Tibial nerve (tissue), 4 donors: ENCODE measurements at places on chromosomes 11 and 22. TPM values are rescaled to one million over a fixed set of nuclear protein-coding genes. Genes with fewer than 3 reads are reported as not detected.

Gene FOLR3
- total RNA-seq: not detected

Gene OR51E1
- total RNA-seq: 0.39 TPM

Gene CD248
- 43.3 TPM for total RNA-seq

Gene ANKK1
- 0.30 TPM for total RNA-seq

GRCh38 chr11:109964487-109964886 is 128.7 kb upstream of the ZC3H12C start:
- DNase-seq: no peak
- H3K4me1 ChIP-seq: peaks cover 4% of the 10 kb centered on the region
- no peaks in the 10 kb centered on the region for H3K27me3 ChIP-seq
- H3K27ac ChIP-seq: no peak overlapping the region
- no peak overlapping the region for H3K4me3 ChIP-seq

DNA sequence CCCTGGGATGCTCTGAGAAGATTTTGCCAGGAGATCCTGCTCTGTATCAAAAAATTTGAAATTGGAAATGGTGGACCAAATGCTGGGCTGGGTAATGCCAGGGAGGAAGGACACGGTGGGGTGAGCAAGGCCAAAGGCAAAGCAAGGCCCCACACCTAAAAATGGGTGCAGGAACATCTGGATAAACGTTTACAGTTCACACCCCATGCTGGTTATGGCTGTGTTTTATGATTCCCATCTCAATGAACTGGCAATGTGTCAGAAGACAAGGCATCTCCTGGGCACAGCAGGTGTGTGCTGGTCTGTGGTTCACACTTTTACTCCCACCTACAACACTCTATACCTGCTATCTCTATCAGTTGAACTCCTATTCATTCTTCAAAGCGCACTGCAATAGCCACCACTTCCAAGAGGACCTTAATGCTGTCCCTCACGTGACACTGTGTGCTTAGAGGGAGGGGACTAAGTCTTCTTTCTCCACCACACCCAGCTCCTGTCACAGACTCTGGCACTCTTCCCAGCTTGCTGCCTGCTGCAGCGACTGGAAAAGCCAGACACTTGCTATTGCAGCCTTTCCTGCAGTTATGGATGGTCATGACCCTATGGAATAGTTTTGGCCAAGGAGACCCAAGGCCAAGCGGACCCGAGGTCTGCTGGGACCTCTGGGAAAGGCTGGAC is 277.5 kb downstream of the CTTN start:
- no peak overlapping the region for H3K27ac ChIP-seq
- no peaks in the 10 kb centered on the region for H3K36me3 ChIP-seq
- no peak overlapping the region for H3K4me3 ChIP-seq
- no peak for DNase-seq
- no peaks in the 10 kb centered on the region for H3K27me3 ChIP-seq
- H3K4me1 ChIP-seq: no peaks in the 10 kb centered on the region

GRCh38 chr11:121367001-121367843 is 74.7 kb downstream of the SC5D start:
- H3K27ac ChIP-seq: no peak overlapping the region
- H3K36me3 ChIP-seq: no peaks in the 10 kb centered on the region
- H3K4me1 ChIP-seq: peaks cover 10% of the 10 kb centered on the region

DNA sequence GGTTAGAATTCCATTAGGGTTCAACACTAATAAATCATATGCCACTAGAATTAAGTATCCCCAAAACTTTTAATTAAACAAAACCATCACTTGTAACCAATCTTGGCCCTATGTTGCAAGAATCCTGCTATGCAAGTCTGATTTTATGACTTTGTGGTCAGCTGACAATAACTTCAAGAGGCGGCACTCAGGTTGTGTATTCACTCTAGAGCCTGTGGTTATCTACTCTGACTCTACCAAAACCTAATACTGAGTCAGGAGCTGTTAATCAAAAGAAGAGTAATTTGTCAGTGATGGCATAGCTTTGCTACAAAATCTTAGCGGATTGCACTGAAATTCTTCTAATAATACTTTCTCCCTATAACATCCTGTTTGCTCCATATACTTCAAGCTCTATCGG is 253.7 kb downstream of the AASDHPPT start:
- no peak for DNase-seq
- H3K27ac ChIP-seq: no peak overlapping the region
- H3K36me3 ChIP-seq: no peaks in the 10 kb centered on the region
- no peak overlapping the region for H3K4me3 ChIP-seq
- H3K27me3 ChIP-seq: no peaks in the 10 kb centered on the region
- no peaks in the 10 kb centered on the region for H3K4me1 ChIP-seq

GRCh38 chr11:10405865-10406592 is 49.0 kb upstream of the AMPD3 start:
- no peaks in the 10 kb centered on the region for H3K4me1 ChIP-seq
- no peaks in the 10 kb centered on the region for H3K27me3 ChIP-seq
- no peak overlapping the region for H3K27ac ChIP-seq
- peak; percentile 77 for DNase-seq
- H3K4me3 ChIP-seq: no peak overlapping the region

- no peak for DNase-seq
- H3K27me3 ChIP-seq: no peaks in the 10 kb centered on the region
- H3K4me3 ChIP-seq: no peak overlapping the region
- peaks cover 23% of the 10 kb centered on the region for H3K4me1 ChIP-seq
- no peak overlapping the region for H3K27ac ChIP-seq
Measured at GRCh38 chr11:22194306-22194705, 1.4 kb downstream of the ANO5 start.

- H3K36me3 ChIP-seq: no peaks in the 10 kb centered on the region
- H3K4me1 ChIP-seq: no peaks in the 10 kb centered on the region
- no peak for DNase-seq
- H3K27ac ChIP-seq: no peak overlapping the region
- H3K27me3 ChIP-seq: no peaks in the 10 kb centered on the region
Measured at GRCh38 chr11:134976551-134976950, 564.5 kb upstream of the B3GAT1 start.

DNA sequence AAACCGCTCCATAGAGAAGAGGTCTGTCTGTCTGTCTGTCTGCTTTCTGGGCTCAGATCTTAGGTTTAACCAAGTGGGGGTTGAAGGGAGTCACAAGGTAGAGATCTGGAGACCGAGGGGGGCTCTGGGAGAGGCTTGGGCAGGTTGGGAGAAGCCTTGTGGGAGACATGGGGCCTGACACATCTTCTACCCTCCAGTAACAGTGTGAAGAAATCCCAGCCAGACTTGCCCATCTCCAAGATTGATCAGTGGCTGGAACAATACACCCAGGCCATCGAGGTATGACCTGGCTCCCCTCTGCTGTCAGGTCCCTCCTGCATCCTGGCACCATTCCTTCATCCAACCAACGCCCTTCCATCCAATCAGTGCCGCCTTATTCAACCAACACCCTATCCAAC is 7.4 kb downstream of the PRR33 start:
- no peaks in the 10 kb centered on the region for H3K4me1 ChIP-seq
- H3K36me3 ChIP-seq: peaks cover 43% of the 10 kb centered on the region

- H3K27ac ChIP-seq: no peak overlapping the region
- H3K4me1 ChIP-seq: peaks cover under 1% of the 10 kb centered on the region
- no peaks in the 10 kb centered on the region for H3K36me3 ChIP-seq
- no peak overlapping the region for H3K4me3 ChIP-seq
- no peaks in the 10 kb centered on the region for H3K27me3 ChIP-seq
- no peak for DNase-seq
Measured at GRCh38 chr11:72578991-72579815, 95.0 kb downstream of the PDE2A start.

DNA sequence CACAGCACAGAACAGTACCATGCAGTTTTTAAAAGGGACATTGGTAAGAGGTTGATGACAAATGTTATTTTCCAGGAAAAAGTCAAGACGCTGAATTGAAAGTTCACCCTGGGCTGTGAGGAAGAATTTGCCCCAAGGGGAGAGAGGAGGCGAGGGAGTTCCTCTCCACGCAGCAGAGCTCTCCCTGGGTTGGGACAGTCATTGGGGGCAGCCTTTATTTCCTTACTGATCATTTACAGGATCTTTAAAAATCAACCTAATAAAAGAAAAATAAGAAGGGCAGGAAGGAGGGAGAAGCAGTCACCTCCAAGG is 49.9 kb upstream of the WNT7B start:
- DNase-seq: no peak
- H3K4me1 ChIP-seq: no peaks in the 10 kb centered on the region
- H3K27me3 ChIP-seq: no peaks in the 10 kb centered on the region

DNA sequence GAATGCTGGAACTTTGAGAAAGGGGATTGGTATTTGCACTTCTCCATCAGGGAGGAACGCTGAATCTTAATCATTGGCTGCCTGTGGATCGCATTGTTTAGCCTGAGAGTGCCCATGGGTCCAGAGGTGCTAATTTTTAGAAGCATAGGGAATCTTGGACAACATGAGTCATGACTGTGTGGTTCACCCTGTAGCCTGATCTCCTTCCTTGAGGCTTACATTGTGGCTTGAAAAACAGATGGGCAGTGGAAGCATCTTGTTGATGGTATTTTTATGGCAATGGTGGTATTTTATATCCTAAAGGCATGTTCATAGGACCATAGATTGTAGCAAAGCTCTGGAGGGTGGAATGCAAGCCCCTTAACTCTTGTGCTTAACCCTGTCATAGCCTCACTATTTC is 99.2 kb upstream of the DBX1 start:
- H3K4me3 ChIP-seq: no peak overlapping the region
- no peaks in the 10 kb centered on the region for H3K36me3 ChIP-seq
- H3K4me1 ChIP-seq: no peaks in the 10 kb centered on the region
- H3K27ac ChIP-seq: no peak overlapping the region
- DNase-seq: no peak
